ENCODE measurements at places on chromosomes 1 and 21.
A peak's percentile ranks its signal among the peaks of the same experiment; 100 is the strongest.

- no peak for DNase-seq
Measured at GRCh38 chr1:33346927-33347649, 26.2 kb upstream of the A3GALT2 start.

DNA sequence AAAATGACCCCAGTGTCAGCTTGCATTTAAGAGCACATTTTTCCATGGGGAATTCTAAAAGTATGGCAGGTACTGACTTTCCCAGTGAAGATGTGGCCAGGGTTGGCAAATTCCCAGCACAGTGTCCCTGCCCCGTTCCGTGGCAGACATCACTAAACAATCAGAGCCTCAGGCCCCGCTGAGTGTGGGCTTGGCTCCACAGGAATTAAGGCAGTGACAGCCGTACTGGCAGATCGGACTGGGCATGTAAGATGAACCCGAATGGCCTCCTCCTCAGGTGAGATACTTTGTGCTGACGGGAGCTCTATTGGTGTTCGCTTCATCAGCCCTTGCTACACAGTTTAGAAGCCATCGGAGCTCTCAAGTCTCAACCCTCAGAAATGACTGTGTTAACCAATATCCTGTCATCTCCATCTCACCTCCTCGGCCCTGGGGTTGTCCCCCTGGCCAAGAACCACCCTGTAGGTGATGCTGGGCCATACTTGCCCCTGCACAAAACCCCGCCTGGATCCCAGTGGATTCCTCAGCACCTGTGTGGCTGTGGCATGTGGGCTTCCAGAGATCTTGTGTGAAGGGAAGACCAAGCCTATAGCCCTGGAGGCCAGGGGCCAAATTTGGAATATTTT is 29.0 kb upstream of the ABCG1 start:
- no peak for DNase-seq

DNA sequence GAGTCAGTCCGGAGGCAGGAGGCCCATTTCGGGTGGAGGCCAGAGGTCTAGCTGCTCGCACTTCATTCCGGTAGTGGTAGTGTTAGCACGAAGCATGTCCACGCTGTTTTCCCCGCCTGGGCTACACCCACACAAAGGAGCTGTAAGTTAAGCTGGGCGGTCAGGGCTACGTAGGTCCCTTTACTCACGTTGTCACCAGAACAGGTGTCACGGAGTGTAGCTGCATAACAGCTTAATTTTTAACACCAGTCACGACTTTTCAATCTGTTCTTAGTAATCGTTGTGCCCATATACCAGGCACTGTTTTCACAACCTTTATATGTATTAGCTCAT is 15.6 kb downstream of the HLX start:
- DNase-seq: no peak

GRCh38 chr1:25023826-25024225 is 93.8 kb upstream of the RUNX3 start:
- DNase-seq: no peak

DNA sequence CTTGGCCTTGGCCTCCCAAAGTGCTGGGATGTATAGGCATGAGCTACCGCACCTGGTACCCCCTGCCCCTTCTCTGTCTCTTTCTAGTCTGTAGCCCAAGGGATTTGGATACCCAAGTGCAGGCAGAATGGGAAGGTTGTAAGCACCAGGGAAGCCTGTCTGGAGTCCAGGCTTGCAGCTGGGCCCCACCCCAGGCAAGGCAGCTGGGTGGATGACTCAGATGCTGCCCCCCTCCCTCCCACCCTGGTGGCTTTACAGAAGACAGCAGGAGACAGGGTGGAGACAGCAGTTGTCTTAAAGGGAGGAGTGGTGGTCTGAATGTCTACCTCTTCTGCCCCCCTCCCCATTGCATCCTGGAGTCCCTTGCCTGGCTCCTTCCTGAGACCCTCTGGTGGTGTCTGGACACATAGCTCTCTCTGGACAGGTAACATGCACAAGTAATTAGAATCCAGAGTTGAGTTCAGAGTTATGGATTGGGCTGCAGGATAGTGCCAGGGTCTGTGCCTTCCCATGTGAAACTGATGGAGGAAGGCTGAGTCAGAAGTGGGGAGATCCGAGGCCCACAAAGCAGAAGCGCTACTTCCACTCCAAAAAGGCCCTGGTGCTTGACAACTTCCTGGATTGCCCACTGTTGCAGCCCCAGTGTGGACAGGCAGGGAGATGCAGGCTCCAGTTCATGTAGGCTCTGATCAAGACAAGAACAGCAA is 5.1 kb downstream of the LMNA start:
- peak; percentile 35 for DNase-seq

DNA sequence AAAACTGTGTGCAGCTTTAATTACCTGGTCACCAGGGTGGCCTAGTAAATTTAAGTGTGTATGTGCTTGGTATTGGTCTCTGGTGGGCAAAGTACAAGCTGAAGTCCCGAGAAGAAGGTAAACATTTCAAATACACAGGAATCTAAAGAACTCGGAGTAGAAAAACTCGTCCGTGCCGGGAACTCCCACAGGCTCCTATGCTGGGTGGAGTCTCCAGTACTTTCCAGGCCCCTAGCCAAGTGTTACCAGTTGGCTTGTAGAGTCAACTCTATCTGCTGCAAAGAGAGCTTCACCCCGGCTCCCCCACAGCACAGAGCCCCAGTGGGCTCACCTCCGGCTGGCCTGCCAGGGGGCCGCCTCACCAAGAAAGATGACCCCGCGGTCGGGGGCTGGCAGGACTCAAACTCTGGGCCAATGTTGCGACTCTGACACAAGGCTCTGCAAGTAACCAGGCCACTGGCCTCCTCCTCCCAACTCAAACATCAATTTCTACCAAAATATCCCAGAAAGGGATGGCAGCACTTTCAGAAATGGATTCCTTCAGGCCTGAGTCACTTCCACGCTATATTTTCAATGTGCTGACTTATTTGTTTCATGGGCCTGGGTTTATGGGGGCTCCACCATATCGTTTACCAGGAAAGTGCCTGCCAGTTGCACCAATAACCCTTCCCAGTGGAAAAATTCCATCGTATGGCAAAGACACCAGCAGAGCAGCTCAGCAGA is 73.9 kb downstream of the SLC66A1 start:
- no peak for DNase-seq
